ENCODE measurements at places on chromosomes 4 and X. TPM values are rescaled to one million over a fixed set of nuclear protein-coding genes. Genes with fewer than 3 reads are reported as not detected.

Gene SYNPO2
- 0.15 TPM for polyA plus RNA-seq

Gene PDK3
- polyA plus RNA-seq, result 39.9 TPM

Gene RHOH
- 416 TPM for polyA plus RNA-seq

Gene FAM133A
- not detected for polyA plus RNA-seq

Gene BTK
- 0.20 TPM for polyA plus RNA-seq

Gene UGT2B17
- polyA plus RNA-seq, result not detected

Gene HSFX1
- 0.11 TPM for polyA plus RNA-seq

Gene SH3D19
- polyA plus RNA-seq, result 0.56 TPM

Gene XAGE2
- polyA plus RNA-seq, result not detected

Gene C4orf36
- not detected for polyA plus RNA-seq

Gene FAM184B
- 0.13 TPM for polyA plus RNA-seq

Gene RAB41
- not detected for polyA plus RNA-seq

Gene SRPX
- polyA plus RNA-seq, result not detected

Gene RTL5
- polyA plus RNA-seq, result not detected

Gene TLR6
- 0.29 TPM for polyA plus RNA-seq

Gene TBC1D19
- 2.5 TPM for polyA plus RNA-seq

Gene SCD5
- 1.0 TPM for polyA plus RNA-seq

Gene GAGE12F
- polyA plus RNA-seq, result not detected

Gene HMGN5
- polyA plus RNA-seq, result 3.6 TPM

Gene FGFR3
- not detected for polyA plus RNA-seq

Gene TCEAL3
- polyA plus RNA-seq, result 10.2 TPM

Gene ANXA3
- not detected for polyA plus RNA-seq

Gene PNMA5
- not detected for polyA plus RNA-seq

Gene FGF5
- polyA plus RNA-seq, result not detected

Gene DDIT4L
- polyA plus RNA-seq, result not detected

Data from naive thymus-derived CD8-positive, alpha-beta T cell (primary cell).